Hematopoietic multipotent progenitor cell treated with erythropoietin and hydrocortisone succinate and interleukin-3 and kit ligand, for 8 days (in vitro differentiated cells): ENCODE measurements at places on chromosomes 1 and 21.

DNA sequence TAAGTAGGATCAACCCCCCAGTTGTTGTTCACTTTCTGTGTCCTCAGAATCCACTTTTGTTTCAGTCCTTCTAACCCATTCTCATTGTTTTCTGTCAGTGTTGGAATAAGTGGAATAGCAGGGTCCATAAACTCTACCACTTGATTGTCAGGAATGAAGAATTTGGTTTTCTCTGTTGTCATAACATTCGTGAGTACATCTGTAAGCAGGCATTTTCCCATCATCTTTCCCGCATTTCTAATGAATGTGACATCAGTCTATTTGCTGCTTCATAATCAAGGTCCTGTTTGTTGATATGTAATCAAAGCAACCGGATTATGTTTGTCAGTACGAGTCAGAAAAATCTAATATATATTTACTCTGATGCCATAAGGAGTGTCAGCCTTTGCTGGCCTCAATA is 147.1 kb downstream of the KIF26B start:
- DNase-seq = no peak

- no peak for DNase-seq
Measured at GRCh38 chr1:234507089-234507488, 28.1 kb upstream of the TARBP1 start.

DNA sequence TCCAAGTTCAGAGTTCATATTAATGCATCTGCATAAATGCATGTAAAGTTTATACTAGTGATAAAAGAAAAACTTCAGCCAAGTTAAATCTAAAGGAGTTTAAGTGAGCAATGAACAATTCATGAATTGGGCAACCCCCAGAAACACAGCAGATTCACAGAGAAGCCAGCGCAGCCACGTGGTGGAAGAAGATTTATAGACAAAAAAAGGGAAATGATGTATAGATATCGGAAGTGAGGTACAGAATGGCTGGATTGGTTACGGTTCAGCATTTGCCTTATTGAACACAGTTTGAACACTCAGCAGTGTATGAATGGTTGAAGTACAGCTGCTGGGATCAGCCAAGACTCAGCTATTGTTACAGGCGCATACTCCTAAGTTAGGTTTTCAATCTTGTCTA is 5.7 kb downstream of the AK5 start:
- DNase-seq = no peak

- no peak for DNase-seq
Measured at GRCh38 chr1:199490769-199491527, 536.6 kb upstream of the NR5A2 start.

DNA sequence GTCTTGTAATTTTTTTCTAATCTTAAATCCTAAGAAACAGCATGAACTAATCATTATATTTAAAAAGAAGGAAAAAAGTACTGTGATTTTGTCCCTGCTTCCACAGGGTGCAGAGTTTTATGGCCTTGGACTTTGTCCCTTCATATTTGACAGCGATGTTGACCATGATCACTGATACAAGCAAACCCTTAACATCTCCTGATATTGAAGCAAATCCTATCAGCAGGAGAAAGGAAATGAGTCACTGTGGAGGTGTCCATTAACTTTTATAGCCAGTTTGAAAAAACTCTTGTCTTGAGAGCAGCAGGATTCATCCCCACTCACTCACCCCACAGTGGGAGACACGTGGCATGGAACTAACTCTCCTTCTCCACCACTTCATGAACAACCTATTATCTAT is 5.1 kb upstream of the REG4 start:
- no peak for DNase-seq

- DNase-seq = no peak
Measured at GRCh38 chr1:165773324-165773965, 4.8 kb upstream of the TMCO1 start.

- DNase-seq = no peak
Measured at GRCh38 chr21:35885942-35886541, 174.3 kb downstream of the SETD4 start.

DNA sequence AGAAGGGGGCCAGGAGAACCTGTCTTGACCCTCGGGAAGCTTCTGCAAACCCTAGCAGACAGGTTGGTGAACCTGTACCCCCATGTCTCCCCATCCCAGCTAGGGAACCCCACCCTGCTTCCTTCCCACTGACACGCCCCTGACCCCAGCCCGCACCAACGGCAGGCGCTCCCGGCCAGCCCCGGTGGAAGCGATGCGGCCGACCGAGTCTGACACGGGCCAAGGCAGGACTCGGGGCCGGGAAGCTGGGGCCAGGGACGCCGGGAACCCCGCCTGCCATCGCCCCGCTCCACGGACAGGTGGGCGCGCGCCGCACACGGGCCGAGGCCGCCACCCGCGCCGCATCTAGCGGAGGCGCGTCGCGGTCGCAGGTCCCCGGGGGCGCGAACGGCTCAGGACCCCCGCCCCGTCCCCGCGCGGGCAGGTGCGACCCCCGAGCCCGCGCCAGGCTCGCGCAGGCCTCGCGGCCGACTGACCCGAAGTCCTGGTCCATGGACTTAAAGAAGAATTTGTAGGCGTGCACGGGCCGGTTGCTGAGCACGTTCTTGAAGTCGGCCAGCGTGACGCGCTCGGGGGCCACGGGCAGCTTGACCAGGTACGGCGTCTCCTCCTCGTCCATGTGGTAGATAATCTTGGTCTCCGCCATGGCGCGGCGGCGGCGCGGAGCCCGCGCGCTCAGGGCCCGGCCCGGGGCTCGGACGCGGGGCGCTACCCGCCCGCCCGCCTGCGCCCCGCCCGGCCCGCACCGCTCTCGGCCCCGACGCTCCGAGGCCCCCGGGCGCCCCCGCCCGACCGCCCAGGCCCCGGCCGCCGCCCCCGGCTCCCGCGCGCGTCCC is 580 bp downstream of the DVL1 start:
- no peak for DNase-seq

- DNase-seq = no peak
Measured at GRCh38 chr1:216815260-216816131, 92.3 kb upstream of the ESRRG start.

GRCh38 chr1:38026592-38027200 is 14.2 kb downstream of the UTP11 start:
- DNase-seq = peak; percentile 57

DNA sequence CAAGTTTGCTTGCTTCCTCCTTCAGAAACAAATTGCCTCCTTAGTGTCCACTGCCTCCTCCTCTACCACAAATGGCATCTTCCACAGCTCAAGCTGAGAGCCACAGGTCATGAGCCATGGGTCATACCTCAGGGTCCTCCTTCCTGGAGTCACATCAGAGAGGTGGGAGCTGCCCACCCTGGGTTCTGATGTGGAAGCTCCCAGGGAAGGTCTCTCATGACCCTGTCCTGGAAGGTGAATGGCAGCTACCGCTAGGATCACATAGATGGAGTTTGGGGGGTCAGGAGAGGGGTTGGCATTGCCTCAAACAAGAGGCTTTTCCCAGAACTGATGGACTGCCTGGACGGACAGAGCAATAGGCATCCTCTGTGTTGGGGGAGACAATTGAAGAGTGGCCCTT is 321.4 kb downstream of the MATN1 start:
- DNase-seq = no peak

DNA sequence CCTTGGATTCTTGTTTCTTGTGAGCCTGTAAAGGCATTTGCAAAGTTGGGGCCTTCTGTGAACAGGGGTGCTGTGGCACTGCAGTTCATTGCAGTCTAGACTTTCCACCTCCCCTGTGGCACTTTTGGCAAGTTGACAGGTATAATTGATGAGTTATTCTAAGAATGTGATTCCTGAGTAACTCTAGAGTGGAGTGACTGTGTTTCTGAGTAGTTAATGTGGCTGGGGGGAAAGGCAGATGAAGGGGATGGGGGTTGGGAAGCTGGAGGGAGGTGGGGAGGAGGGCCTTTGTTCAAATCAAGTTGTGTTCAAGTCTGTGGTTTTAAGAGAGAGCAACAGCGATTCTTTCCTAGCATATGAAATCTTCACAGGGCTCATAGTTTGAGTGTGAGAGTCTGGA is 32.9 kb downstream of the PBX1 start:
- DNase-seq = no peak

GRCh38 chr1:154352581-154353459 is 27.5 kb downstream of the ATP8B2 start:
- peak; percentile 91 for DNase-seq

- DNase-seq = peak; percentile 64
Measured at GRCh38 chr1:26218906-26219494, 15.0 kb upstream of the CEP85 start.

DNA sequence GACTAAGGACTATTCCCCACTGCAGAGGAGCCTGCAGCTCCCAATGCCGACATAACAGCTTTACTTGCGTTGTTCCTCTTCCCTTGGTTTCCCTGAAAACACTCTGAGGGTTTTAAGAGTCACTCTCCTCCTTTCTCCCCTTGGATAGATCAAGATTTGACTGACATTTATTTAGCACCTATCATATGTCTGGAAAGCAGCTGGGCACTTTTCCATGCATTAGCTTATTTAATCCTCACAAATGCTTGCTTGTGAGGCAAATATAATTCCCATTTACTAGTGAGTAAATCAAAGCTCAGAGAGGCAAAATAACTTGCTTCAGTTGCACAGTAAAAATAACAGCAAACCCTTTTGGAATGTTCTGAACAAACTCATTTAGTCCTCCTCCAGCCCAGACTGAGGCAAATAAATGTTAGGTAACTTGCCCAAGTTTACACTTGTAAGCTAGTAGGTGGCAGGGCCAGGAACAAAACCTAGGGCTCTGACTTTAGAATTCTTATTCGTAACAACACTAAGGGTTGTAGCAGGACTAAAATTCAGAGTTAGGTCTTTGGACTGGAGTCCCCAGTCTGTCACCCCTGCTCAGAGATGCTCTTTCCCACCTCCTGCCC is 81.4 kb downstream of the KCND3 start:
- no peak for DNase-seq

DNA sequence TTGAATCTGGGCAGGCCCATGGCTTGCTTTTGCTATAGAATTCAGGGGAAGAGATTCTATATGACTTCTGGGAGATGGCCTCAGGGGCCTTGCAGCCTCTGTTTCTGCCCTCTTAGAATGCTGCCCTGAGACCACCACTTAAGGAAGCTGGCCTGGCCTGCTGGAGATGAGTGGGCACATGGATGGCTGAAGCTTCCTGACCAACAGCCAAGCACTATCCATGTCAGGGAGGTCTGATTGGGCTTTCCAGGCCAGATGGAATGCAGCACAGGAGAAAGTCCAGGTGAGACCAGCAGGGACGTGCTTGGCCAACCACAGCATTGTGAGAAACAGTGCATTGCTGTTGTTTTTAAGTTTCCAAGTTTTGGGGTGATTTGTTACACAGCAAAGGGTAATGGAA is 308.1 kb downstream of the PTPRU start:
- no peak for DNase-seq

- no peak for DNase-seq
Measured at GRCh38 chr1:192367436-192367835, 50.6 kb downstream of the RGS21 start.

DNA sequence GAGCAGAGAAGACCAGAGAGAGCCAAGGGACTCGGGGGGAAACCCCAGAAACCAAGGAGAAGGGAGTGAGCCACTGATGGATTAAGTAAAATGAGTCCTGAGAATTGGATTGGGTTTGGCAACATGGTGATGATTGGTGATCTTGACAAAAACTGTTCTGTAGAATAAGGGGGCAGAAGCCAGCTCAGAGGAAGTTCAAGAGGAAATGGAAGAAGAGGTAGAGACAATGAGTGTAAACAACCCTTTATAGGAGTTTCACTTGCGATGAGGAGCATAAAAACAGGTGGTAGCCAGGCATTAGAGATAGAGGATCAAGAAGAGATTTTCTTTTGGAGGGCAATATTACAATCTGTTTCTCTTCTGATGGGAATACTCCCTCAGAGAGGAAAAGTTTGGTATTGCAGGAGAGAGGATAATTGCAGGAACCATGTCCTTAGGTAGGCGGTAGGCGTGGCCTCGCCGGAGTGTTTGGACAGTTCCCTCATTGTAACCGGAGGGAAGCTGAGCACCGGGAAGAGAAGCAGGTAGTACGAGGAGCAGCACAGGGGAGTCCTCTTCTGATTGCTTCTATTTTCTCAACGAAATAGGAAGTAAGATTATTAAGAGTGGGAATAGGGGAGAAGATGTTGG is 68.4 kb upstream of the TENT5C start:
- DNase-seq = no peak

DNA sequence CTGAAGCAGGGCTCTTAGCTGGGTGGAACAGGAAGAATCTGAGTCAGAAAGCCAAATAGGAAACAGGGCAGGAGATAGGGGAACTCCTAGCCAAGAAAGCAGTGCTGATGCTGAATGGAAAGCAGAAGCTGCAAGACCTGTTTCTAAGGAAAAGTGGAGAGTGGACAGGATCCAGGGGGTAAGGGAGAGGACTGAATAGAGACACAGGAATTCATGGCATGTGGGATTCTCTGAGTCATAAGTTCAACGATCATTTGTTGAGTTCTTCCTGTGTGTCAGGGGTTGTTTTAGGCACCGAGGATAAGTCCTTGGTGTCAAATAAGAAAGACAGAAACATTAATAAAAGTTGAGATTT is 153.8 kb upstream of the FGGY start:
- DNase-seq = no peak

GRCh38 chr1:110494522-110495406 is 24.2 kb downstream of the KCNA10 start:
- DNase-seq = no peak

- DNase-seq = no peak
Measured at GRCh38 chr1:170618421-170618820, 45.5 kb upstream of the PRRX1 start.

DNA sequence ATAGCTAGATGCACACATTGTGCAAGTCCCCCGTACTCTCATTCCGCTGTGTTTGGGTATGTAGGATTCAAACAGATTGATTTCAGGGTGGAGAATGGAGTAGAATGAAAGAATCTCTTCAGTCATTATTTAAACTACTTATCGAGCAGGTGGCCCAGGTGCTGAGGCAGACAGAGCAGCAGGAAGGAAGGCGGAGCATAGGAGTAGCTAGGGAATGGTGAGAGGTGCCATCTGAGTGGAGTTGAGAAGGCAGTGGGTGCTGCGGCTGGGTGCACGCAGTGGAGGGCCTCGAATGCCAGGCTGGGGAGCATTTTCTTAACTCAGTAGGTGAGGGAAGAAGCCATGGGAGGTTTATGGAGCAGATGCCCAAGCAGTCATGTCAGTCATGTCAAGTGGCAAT is 45.2 kb upstream of the CD101 start:
- DNase-seq = no peak

GRCh38 chr1:111195002-111195684 is 5.3 kb downstream of the DENND2D start:
- DNase-seq = no peak

DNA sequence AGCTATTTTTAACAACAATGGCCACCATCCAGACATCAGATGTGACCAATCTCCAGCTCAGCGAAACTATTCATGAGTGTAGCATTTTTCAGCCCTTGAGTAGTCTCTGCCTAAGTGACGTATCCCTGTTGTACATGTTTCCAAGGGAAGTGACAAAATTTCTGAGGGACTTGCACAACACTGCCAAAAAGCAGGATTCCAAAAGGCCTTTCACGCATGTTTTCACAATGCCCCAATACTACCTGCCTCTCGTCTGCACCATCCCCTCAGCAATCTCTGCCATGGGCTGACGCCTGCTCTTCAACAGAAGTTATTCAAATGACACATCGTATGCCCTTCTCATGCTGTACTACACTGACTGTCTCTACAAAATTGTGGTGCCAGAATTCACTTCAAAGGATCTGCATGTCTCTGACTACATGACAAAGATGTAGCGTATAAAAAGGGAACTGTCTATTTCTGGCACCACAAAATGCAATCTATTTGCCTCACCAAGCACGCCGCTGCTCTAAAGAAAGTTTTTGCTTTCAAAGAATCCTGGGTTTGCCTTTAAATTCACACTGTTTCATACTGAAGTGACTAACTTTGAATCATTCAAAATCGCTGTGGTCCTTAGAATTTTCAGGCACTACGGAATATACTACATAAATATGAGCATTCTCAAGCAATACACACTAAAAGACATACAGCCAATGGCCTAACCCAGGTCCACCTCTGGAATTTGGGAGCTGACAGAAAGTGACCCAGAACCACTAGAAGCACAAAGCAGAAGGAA is 32.9 kb downstream of the JAK1 start:
- DNase-seq = no peak
